Kidney (tissue), 22 donors: ENCODE measurements at places on chromosomes 5 and 9. TPM values are rescaled to one million over a fixed set of nuclear protein-coding genes. Genes with fewer than 3 reads are reported as not detected.

DNA sequence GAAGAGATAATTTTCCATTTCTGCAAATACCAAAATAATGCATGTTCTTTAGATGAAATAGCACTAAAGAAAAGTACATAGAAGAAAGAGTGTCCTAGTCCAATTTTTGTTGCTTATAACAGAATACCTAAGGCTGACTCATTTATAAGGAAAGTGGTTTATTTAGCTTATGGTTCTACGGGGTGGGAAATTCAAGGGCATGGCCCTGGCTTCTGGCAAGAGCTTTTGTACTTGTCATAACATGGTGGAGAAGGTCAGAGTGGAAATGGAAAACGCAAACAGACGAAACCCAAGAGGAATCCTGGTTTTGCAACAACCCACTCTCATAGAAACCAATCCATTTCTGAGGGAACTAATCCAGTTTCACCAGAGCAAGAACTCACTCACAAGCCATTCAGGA is 283.7 kb downstream of the CSNK1G3 start:
- DNase-seq: no peak

DNA sequence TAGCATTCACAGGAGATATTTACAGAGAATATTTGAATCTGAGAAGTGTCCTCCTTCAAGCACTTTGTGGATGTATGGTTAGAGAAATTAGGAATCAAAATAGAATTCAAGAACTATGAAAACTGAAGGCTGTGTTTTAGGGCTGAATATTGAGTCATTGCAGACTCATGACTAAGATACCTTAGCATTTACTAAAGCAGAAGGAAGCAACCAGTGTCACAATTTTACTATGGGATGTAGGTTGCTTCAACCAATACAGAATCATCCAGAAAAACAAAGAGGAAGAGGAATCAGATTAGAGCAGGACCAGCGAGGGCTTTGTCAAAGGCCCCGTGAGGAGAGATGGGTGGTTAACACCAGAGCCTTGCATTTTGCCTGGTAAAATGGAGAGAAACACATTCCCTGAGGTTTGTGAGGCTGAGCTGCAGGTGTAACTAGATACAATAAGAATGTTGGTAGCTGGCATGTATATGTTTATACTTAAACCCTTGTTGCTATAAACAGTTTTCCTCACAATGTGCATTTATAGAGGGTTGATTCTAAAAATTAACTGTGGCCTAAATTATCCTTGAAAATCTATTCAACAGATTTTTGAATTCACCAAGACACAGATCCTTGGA is 518.1 kb downstream of the AGTPBP1 start:
- no peak for DNase-seq

SLC36A3 gene
- not detected for total RNA-seq

FKBP15 gene
- total RNA-seq: 34.8 TPM

RNF183 gene
- 3.6 TPM for total RNA-seq
